Right renal cortex interstitium (tissue), 3 donors: ENCODE measurements at places on chromosomes 12 and 14. TPM values are rescaled to one million over a fixed set of nuclear protein-coding genes. Genes with fewer than 3 reads are reported as not detected.

Gene GLIPR1L2
- 2.9 TPM for polyA plus RNA-seq

Gene TGM1
- 1.2 TPM for polyA plus RNA-seq

Gene ADAM20
- polyA plus RNA-seq, result 0.16 TPM

Gene INHBC
- polyA plus RNA-seq, result 0.20 TPM

Gene ZDHHC22
- 0.41 TPM for polyA plus RNA-seq

Gene SERPINA10
- polyA plus RNA-seq, result 0.24 TPM

Gene GALNT8
- 3.3 TPM for polyA plus RNA-seq

Gene CELA1
- not detected for polyA plus RNA-seq

Gene P2RX2
- 0.86 TPM for polyA plus RNA-seq

Gene PLEKHG7
- polyA plus RNA-seq, result 0.64 TPM

Gene L2HGDH
- polyA plus RNA-seq, result 11.5 TPM
